ENCODE measurements at places on chromosomes 6 and 20.

GRCh38 chr6:42756722-42757121 is 10.8 kb upstream of the TBCC start:
- DNase-seq, result no peak

GRCh38 chr6:132459605-132459952 is 53.3 kb downstream of the STX7 start:
- no peak for DNase-seq

- DNase-seq, result no peak
Measured at GRCh38 chr6:56101141-56101553, 146.2 kb downstream of the COL21A1 start.

DNA sequence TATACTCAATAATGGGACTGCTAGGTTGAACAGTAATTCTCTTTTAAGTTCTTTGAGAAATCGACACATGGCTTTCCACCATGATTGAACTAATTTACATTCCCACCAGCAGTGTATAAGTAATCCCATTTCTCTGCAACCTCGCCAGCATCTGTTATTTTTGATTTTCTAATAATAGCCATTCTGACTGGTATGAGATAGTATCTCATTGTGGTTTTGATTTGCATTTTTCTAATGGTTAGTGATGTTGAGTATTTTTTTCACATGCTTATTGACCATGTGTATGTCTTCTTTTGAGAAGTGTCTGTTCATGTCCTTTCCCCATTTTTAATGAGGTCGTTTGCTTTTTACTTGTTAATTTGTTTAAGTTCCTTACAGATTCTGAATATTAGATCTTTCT is 66.5 kb downstream of the STK4 start:
- DNase-seq, result no peak

GRCh38 chr20:37366743-37367142 is 20.8 kb downstream of the SRC start:
- no peak for DNase-seq

DNA sequence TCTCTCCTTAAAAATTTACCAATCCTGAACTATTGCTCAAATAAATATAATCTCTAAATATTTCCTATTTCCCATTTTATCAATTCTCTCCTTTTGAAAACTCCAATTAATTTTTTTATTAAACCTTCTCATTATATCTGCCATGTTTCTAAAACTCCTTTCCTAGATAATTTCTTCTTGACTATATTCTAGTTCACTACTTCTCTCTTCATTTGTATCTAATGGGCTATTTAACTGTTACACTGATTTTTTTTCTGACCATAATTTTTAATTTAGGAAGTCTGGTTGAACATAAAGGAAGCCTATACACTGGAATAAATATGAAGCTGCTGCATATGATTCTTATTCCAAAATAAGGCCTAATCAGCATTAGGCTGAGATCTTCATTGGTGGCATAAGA is 96.3 kb upstream of the PLN start:
- DNase-seq, result no peak

DNA sequence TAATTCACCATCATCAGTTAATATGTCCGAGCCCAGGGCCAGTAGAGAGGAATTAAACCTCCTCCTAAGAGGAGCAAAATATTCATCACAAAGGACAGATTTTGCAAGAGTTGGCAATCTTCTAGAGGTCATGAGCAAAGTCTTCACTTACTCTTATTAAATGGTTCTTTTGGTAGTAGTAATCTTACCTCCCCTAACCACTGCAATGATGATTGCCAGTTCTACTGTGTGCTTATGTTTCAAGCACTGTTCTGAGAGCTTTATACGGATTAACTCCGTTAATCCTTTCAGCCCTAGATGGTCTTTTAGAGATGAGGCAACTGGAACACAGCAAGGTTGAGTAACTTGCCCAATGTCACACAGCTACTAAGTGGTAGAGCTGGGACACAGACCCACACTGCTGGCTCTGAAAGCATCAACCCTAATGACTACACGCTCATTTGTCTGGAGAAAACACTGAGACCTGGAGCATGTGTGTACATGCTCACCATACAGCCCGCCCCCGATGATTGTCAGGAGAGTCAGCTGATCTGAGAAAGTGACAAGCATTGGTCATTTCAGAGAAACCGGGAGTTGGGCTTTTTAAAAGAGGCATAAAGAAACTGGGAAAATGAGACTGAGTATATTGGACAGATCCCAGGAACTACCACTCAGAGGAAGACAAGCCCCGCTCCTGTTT is 276.0 kb downstream of the NRN1 start:
- no peak for DNase-seq
